ENCODE measurements at places on chromosomes 6 and 20.

GRCh38 chr6:39393075-39393474, 70.6 kb upstream of the KCNK16 start:
- DNase-seq, result no peak

- DNase-seq, result no peak
Measured at GRCh38 chr6:63553208-63553607, 19.1 kb upstream of the LOC128125822 start.

- DNase-seq, result no peak
Measured at GRCh38 chr6:4603291-4603690, 172.9 kb upstream of the CDYL start.

- no peak for DNase-seq
Measured at GRCh38 chr20:45037050-45037449, 63.9 kb downstream of the KCNS1 start.

DNA sequence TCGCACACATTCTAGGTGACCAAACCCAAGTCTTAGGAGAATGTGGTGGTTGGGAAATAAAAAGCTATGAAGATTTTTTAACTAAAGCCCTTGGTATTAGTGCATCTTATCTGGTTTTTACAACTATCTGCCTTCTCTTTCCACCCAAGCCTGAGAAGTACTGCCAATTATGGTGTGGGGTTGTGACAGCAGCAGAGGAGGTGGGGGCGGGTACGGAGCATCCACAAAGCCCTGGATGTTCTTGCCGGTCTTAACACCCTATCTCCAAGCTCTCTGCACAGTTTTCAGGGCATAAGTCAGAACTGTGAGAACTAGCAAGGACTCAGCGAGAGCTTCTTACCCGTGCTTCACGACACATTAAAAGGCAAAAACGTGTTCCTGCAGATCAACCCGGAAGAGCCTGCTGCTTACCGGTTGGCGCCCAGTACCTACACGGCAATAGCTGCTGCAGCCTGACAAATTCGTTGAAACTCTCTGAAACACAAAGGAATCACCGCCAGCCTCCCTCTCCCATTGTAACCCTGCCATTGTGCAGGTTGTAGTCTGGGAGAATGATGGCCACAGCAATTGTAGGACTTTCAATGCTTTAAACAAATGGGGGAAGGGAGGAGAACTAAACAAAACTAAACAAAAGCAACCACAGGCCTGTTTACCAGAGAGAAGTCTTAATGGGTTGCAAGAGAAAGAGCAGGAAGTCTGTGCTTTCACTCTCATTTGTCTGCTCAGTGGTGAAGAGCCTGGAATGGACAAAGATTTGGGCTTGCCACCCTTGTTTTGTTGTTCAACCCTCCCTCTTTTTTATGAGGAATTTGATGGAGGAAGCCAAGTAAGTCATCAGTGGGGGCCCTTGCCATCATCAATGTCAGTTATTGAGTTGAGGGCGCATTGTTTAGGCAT, 461.0 kb upstream of the JARID2 start:
- no peak for DNase-seq

- no peak for DNase-seq
Measured at GRCh38 chr6:15260099-15260821, 14.4 kb downstream of the JARID2 start.

GRCh38 chr6:33994472-33995308, 151.2 kb downstream of the GRM4 start:
- DNase-seq, result no peak

GRCh38 chr6:167130008-167130677, 7.2 kb downstream of the CCR6 start:
- no peak for DNase-seq

DNA sequence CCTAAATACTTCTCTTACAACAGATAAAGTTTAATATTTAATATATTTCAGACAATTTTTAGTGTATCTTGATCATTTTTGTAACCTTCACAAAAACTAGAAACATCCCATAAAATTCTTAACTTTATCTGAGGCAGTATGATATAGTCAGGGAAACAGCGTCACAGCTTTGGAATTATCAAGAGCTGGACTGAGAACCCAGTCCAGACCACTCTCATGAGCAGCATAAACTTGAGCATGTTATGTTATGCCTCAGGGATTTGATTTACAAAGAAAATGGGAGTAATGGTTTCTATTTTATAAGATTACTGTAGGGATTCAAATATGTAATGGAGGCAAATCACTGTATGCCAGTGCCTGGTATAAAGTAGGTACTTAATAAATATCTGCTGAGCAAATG, 8.3 kb upstream of the MARCKS start:
- no peak for DNase-seq

All from activated naive CD4-positive, alpha-beta T cell (primary cell).